ENCODE measurements at places on chromosomes 2 and 18.

GRCh38 chr2:168096158-168096557 lies 151.2 kb downstream of the STK39 start:
- H3K36me3 ChIP-seq: peaks cover 7% of the 10 kb centered on the region
- H3K27me3 ChIP-seq: no peaks in the 10 kb centered on the region

DNA sequence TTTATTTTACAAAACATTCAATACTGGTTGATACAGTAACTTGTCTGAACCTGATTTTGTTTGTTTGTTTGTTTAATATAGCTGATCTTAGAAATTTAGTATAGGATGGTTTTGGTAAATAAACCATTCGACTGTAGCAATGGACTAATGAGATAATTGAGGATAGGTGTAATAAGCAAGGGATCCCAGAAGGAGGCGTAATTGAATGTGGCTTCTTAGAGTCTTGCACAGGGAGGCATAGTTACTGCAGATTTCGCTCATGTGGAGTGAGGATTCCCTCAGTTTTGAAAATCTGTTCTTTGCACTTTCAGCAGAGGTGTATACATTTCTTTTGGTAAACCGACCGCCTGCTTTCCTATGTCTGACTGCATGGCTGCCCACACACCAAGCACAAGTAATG lies 709.6 kb downstream of the SOCS6 start:
- no peak overlapping the region for H3K27ac ChIP-seq
- H3K36me3 ChIP-seq: no peaks in the 10 kb centered on the region

DNA sequence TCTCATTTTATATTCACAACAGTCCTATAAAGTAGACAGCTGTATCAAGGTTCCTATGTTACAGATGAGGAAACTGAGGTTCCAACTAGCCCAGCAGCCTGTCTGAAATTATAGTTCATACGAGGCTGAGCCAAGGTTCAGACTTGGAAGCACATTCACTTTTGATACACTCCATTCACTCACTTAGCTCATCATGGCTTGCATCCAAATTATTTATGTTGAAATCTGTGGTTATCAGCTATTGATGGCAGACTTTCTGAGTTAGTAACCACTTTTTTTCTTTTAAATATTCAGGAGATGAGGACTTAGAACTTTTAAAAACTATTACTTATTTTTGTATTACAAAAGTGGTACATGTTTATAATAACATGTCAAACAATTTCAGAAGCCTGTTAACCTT lies 188.2 kb downstream of the MTX2 start:
- H3K27ac ChIP-seq: no peak overlapping the region
- H3K27me3 ChIP-seq: peaks cover 35% of the 10 kb centered on the region
- H3K4me3 ChIP-seq: no peak overlapping the region
- no peaks in the 10 kb centered on the region for H3K36me3 ChIP-seq
- DNase-seq: no peak

DNA sequence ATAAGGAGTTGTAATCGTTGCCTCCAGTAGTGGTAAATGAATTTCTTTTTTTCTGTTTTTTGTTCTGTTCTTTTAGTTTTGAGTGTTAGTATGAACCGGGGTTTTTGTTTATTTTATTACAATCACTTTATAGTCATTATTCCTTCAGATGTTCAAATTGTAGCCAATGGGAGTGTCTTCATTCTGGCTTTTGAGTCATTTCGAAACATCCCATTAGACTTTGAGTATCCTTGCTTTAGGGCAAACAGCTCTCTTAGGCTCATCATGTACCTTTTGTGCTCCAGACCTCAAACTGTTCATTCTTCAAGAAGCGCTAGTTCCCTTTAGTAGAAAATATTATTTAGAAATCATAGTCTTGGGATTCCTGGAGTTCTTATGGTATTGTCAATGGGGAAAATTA lies 54.2 kb upstream of the PAX3 start:
- no peaks in the 10 kb centered on the region for H3K4me1 ChIP-seq
- no peaks in the 10 kb centered on the region for H3K36me3 ChIP-seq
- DNase-seq: no peak
- no peak overlapping the region for H3K27ac ChIP-seq
- H3K4me3 ChIP-seq: no peak overlapping the region
- peaks cover 4% of the 10 kb centered on the region for H3K27me3 ChIP-seq

- peaks cover 13% of the 10 kb centered on the region for H3K4me1 ChIP-seq
- no peaks in the 10 kb centered on the region for H3K36me3 ChIP-seq
- H3K4me3 ChIP-seq: no peak overlapping the region
- peaks cover 16% of the 10 kb centered on the region for H3K27me3 ChIP-seq
- no peak overlapping the region for H3K27ac ChIP-seq
Observed at GRCh38 chr2:145410086-145410485, 890.2 kb upstream of the ZEB2 start.

- H3K27me3 ChIP-seq: no peaks in the 10 kb centered on the region
- no peaks in the 10 kb centered on the region for H3K36me3 ChIP-seq
- H3K4me1 ChIP-seq: no peaks in the 10 kb centered on the region
- no peak overlapping the region for H3K27ac ChIP-seq
- DNase-seq: no peak
Observed at GRCh38 chr18:10939822-10940221, 209.5 kb downstream of the PIEZO2 start.

- no peaks in the 10 kb centered on the region for H3K4me1 ChIP-seq
- no peak overlapping the region for H3K27ac ChIP-seq
- no peaks in the 10 kb centered on the region for H3K27me3 ChIP-seq
- H3K4me3 ChIP-seq: no peak overlapping the region
- DNase-seq: no peak
Observed at GRCh38 chr2:208937521-208937920, 486.3 kb upstream of the MAP2 start.

- no peak overlapping the region for H3K27ac ChIP-seq
- H3K4me3 ChIP-seq: no peak overlapping the region
- no peaks in the 10 kb centered on the region for H3K27me3 ChIP-seq
- peaks cover 15% of the 10 kb centered on the region for H3K36me3 ChIP-seq
- peaks cover 7% of the 10 kb centered on the region for H3K4me1 ChIP-seq
- peak; percentile 73 for DNase-seq
Observed at GRCh38 chr2:174120346-174120745, 128.0 kb downstream of the OLA1 start.

GRCh38 chr2:217838409-217838831 lies 164.4 kb downstream of the TNS1 start:
- no peak for DNase-seq
- no peaks in the 10 kb centered on the region for H3K27me3 ChIP-seq
- no peak overlapping the region for H3K27ac ChIP-seq
- no peaks in the 10 kb centered on the region for H3K36me3 ChIP-seq
- H3K4me1 ChIP-seq: no peaks in the 10 kb centered on the region
- H3K4me3 ChIP-seq: no peak overlapping the region

GRCh38 chr18:9422816-9423519 lies 52.3 kb upstream of the RALBP1 start:
- H3K27ac ChIP-seq: no peak overlapping the region
- H3K27me3 ChIP-seq: no peaks in the 10 kb centered on the region
- H3K36me3 ChIP-seq: no peaks in the 10 kb centered on the region
- DNase-seq: no peak
